ENCODE measurements at places on chromosomes 5 and 9. TPM values are rescaled to one million over a fixed set of nuclear protein-coding genes. Genes with fewer than 3 reads are reported as not detected.

The MCC gene
- total RNA-seq: 25.8 TPM

The NUDT12 gene
- 14.1 TPM for total RNA-seq

The CLK4 gene
- 32.2 TPM for total RNA-seq

The PCDHB14 gene
- total RNA-seq: 1.1 TPM

The CDX1 gene
- 0.12 TPM for total RNA-seq

The SPINK1 gene
- not detected for total RNA-seq

Measured in aortic smooth muscle cell (primary cell).